ENCODE measurements at places on chromosomes 13 and 19. TPM values are rescaled to one million over a fixed set of nuclear protein-coding genes. Genes with fewer than 3 reads are reported as not detected.

GRCh38 chr13:101545521-101545920 is 93.0 kb downstream of the ITGBL1 start:
- no peak for DNase-seq

GRCh38 chr13:35549481-35549880 is 73.0 kb upstream of the MAB21L1 start:
- no peak for DNase-seq

Gene EDNRB
- total RNA-seq: not detected

Gene FREM2
- not detected for total RNA-seq

DNA sequence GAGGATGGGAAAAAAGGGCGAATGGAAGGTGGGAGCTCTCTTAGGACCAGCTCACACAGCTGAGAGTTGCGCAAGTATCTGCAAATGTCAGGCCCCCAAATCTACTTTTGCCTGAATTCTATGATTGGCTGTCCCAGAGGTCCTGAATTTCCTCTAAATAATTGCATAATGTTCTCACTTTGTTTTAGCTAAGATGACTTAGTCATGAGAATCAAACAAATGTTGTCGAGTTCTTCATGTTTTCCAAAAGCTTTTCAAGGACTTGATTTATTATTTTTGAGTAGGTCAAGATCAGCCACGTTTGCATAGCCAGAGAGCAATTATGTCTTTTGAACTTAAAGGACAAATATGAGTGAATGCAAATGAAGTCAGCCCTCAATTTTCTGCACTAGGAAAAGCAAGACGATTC is 246.6 kb upstream of the MAB21L1 start:
- DNase-seq: no peak

DNA sequence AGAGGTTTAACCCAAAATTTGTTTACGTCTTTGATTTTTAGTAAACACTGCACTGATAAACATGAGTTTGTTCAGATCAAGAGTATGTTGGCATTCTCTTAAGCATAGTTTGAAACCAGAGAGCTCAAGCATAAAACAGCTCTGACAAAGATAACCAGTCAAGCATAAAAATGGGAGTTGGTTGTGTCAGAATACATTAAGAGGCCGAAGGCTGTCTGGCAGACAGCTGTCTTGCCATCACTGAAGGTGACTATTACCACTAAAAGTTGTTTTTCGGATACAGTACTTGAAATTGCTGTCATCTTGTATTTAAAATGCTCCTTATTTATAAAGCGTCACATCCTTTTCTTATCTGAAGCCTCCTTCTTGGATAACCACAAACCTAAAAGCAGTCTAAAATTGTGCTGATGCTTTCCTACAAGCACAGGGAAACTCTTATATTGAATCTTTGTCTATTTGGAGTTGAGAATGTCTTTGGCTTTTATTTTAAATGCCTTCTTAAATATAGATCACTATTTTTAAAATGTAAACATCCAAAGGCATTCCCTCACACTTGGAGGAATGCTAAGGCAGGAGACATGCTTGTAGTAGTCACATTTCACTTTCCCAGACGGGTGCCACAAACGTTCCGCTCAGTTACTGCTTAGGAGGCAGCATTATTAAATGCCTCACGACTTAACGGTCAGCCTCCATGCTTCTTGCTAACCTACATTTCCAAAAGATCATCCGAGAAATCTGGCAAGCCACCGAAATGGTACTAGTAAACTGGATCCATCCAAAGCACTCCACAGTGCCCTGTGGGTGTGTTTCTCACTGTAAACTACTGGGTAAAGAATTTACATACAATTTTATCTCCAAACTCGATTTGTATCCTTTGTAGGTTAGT is 1.5 kb downstream of the SMAD9 start:
- no peak for DNase-seq
